Keratinocyte (primary cell): ENCODE measurements at places on chromosomes 3 and 15. TPM values are rescaled to one million over a fixed set of nuclear protein-coding genes. Genes with fewer than 3 reads are reported as not detected.

DNA sequence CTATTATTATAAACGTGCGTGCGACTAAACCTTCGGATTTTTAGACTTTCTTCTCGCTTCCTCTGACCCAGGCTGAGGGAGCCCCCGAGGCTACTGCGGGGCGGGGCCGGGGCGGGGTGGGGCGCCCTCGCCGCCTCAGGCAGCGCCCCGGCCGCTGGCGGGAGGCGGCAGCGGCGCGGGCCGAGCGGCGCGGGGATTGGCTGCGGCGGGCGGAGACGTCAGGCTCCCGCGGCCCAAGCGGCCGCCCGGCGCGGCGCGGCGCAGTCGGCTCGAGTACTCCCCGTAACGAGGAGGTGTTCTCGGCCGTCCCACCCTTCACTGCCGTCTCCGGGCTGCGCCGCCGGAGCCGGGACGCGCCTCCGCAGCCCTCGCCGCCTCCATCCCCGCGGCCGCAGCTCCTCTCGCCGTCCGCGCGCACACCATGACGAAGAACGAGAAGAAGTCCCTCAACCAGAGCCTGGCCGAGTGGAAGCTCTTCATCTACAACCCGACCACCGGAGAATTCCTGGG, at the start of gene ATP1B3:
ATP1B3 (plus strand) TSS at position 263 of the 510 bp plus-strand sequence; CDS start at position 422, 159 bp downstream.
- H3K4me1 ChIP-seq = peaks cover 16% of the 10 kb centered on the region
- no peak for DNase-seq
- H3K36me3 ChIP-seq = peaks cover 4% of the 10 kb centered on the region
- no peaks in the 10 kb centered on the region for H3K27me3 ChIP-seq
- H3K4me3 ChIP-seq = peak within 1 kb of the TSS; percentile 97

DNA sequence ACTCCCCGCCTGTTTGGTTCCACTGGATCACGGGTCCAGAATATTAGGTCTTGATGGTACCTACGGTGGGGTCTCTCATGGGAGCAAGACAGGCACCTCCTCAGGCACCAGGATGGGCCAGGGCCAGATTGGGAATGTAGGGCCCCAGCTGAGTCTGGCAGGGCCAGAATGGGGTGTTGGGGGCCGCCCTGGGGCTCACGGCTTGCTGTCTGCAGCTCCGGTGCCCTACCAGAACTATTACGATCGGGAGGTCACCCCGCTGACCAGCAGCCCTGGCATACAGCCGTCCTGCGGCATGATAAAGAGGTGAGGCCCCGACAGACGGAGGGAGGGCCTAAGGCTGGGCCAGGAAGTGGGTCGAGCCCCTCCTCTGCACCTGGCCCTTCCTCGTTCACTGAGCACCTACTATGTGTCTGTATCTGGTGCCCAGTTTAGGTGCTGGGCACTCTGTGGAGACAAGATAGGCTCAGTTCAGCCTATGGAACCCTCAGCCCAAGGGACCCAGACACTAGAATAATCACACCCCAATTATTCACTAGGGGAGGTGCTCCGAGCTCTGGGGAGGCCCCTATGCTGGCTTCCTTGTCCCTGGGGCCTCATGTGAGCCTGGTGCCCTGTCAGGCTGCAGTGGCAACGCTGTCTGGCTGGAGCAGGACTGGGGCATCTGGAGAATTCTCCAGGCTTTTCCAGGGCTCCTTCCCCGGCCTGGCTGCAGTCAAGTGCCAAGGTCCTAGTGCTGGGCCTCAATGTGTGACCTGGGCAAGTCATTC, 37.9 kb downstream of the PSTPIP1 start:
- H3K4me3 ChIP-seq = no peak overlapping the region
- no peak overlapping the region for H3K27ac ChIP-seq
- no peaks in the 10 kb centered on the region for H3K27me3 ChIP-seq

- no peaks in the 10 kb centered on the region for H3K27me3 ChIP-seq
- no peaks in the 10 kb centered on the region for H3K4me1 ChIP-seq
These were observed 548.8 kb downstream of the MCTP2 start for GRCh38 chr15:94780166-94780565.

DNA sequence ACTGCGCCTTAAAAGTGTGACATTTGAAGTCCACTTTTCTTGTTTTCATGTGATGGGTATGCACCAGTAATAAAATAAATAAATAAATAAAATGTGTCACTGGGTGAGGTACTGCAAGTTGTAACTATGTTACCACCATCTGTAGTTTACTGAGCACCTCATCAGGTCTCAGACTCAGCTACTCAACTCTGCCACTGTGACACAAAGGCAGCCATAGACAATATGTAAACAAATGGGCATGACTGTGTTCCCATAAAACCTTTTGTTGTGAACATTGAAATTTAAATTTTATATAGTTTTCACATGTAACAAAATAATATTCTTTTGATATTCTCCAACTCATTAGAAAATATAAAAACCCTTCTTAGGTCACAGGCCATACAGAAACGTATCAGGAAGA, 120.1 kb downstream of the DNAJB8 start:
- no peak overlapping the region for H3K27ac ChIP-seq
- H3K4me3 ChIP-seq = no peak overlapping the region
- DNase-seq = no peak
- no peaks in the 10 kb centered on the region for H3K36me3 ChIP-seq
- peaks cover 9% of the 10 kb centered on the region for H3K4me1 ChIP-seq

GRCh38 chr3:138937690-138938055, 9.3 kb downstream of the FOXL2 start:
- H3K4me1 ChIP-seq = peaks cover 13% of the 10 kb centered on the region
- H3K27me3 ChIP-seq = peaks cover 73% of the 10 kb centered on the region
- H3K36me3 ChIP-seq = no peaks in the 10 kb centered on the region
- no peak for DNase-seq
- H3K27ac ChIP-seq = no peak overlapping the region
- H3K4me3 ChIP-seq = no peak overlapping the region

- no peaks in the 10 kb centered on the region for H3K27me3 ChIP-seq
- H3K27ac ChIP-seq = no peak overlapping the region
- no peaks in the 10 kb centered on the region for H3K36me3 ChIP-seq
- no peaks in the 10 kb centered on the region for H3K4me1 ChIP-seq
- no peak for DNase-seq
- no peak overlapping the region for H3K4me3 ChIP-seq
These were observed 65.7 kb downstream of the CD47 start for GRCh38 chr3:108025177-108025576.

DNA sequence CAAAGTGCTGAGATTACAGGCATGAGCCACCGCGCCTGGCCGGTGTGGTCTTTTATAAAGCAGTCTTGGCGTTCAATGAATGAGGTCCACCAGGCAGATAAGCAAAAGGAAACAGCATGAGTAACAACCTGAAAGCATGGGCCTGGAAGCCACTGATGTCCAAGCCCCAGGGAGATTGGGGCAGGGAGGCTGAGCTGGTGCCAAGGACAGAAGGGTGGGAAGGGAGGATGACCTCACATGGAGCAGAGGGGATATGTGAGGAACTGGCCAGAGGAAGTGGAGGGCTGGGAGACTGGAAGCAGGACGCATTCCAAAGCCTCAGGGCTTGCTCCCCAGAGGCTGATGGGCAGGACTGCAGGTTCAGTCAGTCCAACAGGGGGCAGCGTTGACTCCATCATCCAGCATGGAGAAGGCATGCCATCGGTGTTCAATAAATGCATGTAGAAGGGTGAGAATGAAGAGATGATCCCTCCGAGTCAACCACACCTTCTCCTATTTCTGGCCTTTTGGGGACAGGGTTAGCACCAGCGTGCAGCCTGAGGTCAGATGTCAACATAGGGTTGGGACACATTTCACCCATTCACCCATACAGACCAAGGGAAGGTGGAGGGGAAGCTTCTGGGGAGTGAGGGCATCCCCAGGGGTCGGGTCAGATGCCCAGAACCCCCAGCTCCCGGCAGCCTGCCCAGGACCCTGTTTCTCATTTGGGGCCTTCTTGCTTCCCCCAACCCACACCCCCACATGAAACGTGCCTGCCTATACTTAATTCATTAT, 14.8 kb downstream of the MYL3 start:
- peaks cover 5% of the 10 kb centered on the region for H3K4me1 ChIP-seq
- no peaks in the 10 kb centered on the region for H3K36me3 ChIP-seq
- no peak for DNase-seq
- peaks cover 18% of the 10 kb centered on the region for H3K27me3 ChIP-seq
- H3K27ac ChIP-seq = no peak overlapping the region

The LRRC3B gene
- not detected in 3 replicates for polyA plus RNA-seq

- no peak for DNase-seq
- peaks cover 36% of the 10 kb centered on the region for H3K27me3 ChIP-seq
- H3K27ac ChIP-seq = no peak overlapping the region
- H3K36me3 ChIP-seq = no peaks in the 10 kb centered on the region
- H3K4me3 ChIP-seq = no peak overlapping the region
These were observed 6.4 kb upstream of the STRA6 start for GRCh38 chr15:74208901-74209559.

DNA sequence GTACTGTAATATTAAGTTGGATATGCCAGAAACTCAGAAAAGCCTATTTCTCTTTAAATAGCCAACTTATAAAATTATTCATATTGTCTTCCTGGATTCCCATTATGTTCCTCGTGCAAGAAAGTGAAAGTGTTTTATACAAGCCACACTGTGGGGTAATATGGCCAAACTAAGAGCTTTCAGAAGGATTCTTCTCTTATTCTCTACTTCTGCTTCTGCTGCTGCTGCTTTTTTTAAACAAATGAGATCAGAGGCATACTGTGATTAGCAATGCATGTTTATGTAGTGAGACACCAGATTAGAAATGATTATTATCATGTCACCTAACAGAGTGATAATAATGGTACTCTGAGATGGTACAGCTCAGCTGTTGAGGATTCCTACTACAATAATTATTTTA, 1026.5 kb upstream of the CFAP20DC start:
- no peaks in the 10 kb centered on the region for H3K27me3 ChIP-seq
- no peaks in the 10 kb centered on the region for H3K4me1 ChIP-seq
- H3K27ac ChIP-seq = no peak overlapping the region
- H3K36me3 ChIP-seq = no peaks in the 10 kb centered on the region
- DNase-seq = no peak

DNA sequence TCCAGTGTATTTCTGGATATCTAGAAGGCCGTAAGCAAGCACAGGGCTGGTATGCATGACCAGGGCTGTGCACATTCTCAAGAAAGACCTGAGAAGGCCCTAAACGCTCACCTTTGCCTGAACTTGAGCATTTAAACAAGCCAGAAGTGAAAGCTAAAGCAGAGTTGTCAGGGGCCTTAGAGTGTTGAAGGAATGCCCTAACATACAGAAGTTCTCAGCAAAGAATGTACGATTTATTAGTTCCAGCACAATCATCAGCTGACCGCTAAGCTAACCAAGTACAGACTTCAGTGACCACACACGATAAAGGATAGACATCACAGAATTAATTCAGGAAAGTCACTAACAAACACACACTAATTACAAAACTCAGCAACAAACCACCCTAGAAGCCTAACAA, 8.7 kb downstream of the HLTF start:
- H3K27me3 ChIP-seq = no peaks in the 10 kb centered on the region
- no peak overlapping the region for H3K27ac ChIP-seq
- no peaks in the 10 kb centered on the region for H3K36me3 ChIP-seq
- no peak overlapping the region for H3K4me3 ChIP-seq
- H3K4me1 ChIP-seq = peaks cover 3% of the 10 kb centered on the region

- DNase-seq = no peak
- H3K4me1 ChIP-seq = no peaks in the 10 kb centered on the region
- no peak overlapping the region for H3K27ac ChIP-seq
- H3K4me3 ChIP-seq = no peak overlapping the region
- peaks cover 1% of the 10 kb centered on the region for H3K27me3 ChIP-seq
These were observed 6.6 kb downstream of the NLGN1 start for GRCh38 chr3:173404156-173404555.

GRCh38 chr15:49718234-49718633, 97.4 kb downstream of the DTWD1 start:
- no peak overlapping the region for H3K4me3 ChIP-seq
- H3K27ac ChIP-seq = no peak overlapping the region
- no peaks in the 10 kb centered on the region for H3K4me1 ChIP-seq
- no peak for DNase-seq
- no peaks in the 10 kb centered on the region for H3K36me3 ChIP-seq

DNA sequence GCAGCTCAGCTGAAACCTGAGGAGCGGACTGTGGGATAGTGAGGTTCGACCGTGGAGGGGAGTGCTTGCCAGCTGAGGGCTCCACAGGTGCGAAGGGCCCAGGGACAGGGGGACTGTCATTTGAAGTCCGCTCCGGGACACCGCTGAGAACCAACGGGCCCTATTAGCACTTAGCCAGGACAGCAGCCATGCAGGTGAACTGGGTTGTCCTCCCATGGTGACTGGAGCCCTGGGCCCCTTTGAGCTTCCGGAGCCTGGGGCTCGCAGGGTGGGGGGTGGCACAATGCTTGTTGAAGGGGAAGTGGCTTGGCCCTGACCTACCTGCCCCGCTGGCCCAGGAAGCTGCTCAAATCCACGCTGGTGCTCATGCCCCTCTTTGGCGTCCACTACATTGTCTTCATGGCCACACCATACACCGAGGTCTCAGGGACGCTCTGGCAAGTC, 24.7 kb downstream of the PTH1R start:
- DNase-seq = no peak
- H3K4me3 ChIP-seq = no peak overlapping the region
- no peak overlapping the region for H3K27ac ChIP-seq
- H3K27me3 ChIP-seq = peaks cover 18% of the 10 kb centered on the region
- H3K36me3 ChIP-seq = no peaks in the 10 kb centered on the region

The GLT8D1 gene
- 52.6 to 66.4 TPM (median 54.0 TPM) in 3 replicates for polyA plus RNA-seq

DNA sequence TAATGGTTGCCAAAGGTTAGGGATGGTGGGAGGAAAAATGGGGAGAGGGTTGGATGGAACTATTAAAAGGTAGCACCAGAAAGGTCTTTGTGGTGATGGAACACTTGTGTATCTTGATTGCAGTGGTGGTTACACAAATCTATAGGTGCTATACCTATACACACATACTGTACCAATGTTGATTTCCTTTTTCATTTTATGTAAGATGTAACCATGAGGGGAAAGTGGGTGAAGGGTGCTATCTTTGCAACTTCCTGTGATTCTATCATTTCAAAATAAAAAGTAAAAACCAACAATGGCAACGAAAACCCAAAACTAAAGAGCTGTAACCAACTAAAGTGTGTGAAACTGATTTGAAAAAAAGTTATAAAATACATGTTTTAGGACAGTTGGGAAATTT, 761 bp upstream of the ZNF35 start:
- H3K36me3 ChIP-seq = peaks cover 22% of the 10 kb centered on the region
- no peaks in the 10 kb centered on the region for H3K27me3 ChIP-seq
- H3K4me1 ChIP-seq = no peaks in the 10 kb centered on the region
- no peak overlapping the region for H3K27ac ChIP-seq

The ARGFX gene
- polyA plus RNA-seq = not detected in 3 replicates

- H3K4me3 ChIP-seq = no peak overlapping the region
- no peaks in the 10 kb centered on the region for H3K27me3 ChIP-seq
- no peaks in the 10 kb centered on the region for H3K36me3 ChIP-seq
These were observed 110.2 kb downstream of the RORA start for GRCh38 chr15:61118885-61119284.

The PFKFB4 gene
- polyA plus RNA-seq = 15.1 to 22.0 TPM (median 16.2 TPM) in 3 replicates

DNA sequence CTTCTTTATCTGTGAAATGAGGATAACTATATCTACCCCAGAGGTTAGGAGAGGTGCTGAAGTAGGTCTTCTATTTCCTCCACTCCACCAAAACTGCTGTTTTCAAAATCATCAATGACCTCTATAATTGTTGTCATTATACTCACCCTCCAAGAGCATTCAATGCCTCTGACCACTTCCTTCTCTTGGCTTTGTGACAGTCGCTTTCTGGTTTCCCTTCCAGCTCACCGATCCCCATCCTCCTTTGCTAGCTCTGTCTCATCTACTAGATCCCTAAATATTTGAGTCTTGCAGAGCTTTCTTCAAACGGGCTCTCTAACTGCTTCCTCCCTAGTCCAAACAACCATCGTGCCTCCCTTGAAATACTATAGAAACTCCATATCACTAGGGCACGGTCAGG, 153.5 kb downstream of the RPLP1 start:
- H3K36me3 ChIP-seq = no peaks in the 10 kb centered on the region
- H3K27me3 ChIP-seq = peaks cover 44% of the 10 kb centered on the region
- no peak for DNase-seq
- H3K27ac ChIP-seq = no peak overlapping the region
